ENCODE measurements at places on chromosomes 2 and 18. TPM values are rescaled to one million over a fixed set of nuclear protein-coding genes. Genes with fewer than 3 reads are reported as not detected.

The UCN gene
- 1.9 TPM for total RNA-seq

The RELCH gene
- total RNA-seq, result 44.6 TPM

The GBX2 gene
- total RNA-seq, result 1.2 TPM

The RNF152 gene
- total RNA-seq, result 16.9 TPM

The SIX2 gene
- 0.56 TPM for total RNA-seq

The FZD7 gene
- total RNA-seq, result 19.0 TPM

The CACNB4 gene
- total RNA-seq, result 5.1 TPM

The TDRD15 gene
- not detected for total RNA-seq

The ZNG1B gene
- total RNA-seq, result 29.1 TPM

The IL36G gene
- not detected for total RNA-seq

The CLEC4F gene
- total RNA-seq, result 0.66 TPM

The ZNF407 gene
- 15.8 TPM for total RNA-seq

The CAPN14 gene
- 0.25 TPM for total RNA-seq

The GKN1 gene
- not detected for total RNA-seq

The UNC50 gene
- 43.0 TPM for total RNA-seq

- DNase-seq, result no peak
These were observed 32.3 kb downstream of the EMX1 start for GRCh38 chr2:72949642-72950041.

GRCh38 chr18:51614967-51615571 is 417.6 kb upstream of the MEX3C start:
- DNase-seq, result no peak

DNA sequence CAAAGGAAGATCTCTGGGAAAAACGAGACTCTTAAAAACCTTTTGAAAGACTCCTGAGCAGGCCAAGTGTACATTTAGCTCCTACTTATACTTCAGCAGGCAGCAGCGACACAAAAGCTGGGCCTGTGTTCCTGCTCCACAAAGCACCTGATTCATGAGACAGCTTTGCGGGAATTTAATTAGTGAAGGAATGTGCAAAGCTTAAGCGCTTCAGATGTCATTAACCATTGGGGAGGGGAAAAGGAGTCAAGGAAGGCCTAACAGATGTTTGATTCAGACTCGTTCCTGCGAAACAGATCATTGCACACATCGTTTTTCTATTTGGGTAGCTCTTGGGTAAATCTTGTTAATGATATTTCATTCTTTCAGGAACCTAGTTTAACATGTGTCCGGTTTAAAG is 125.9 kb downstream of the MAIP1 start:
- no peak for DNase-seq

DNA sequence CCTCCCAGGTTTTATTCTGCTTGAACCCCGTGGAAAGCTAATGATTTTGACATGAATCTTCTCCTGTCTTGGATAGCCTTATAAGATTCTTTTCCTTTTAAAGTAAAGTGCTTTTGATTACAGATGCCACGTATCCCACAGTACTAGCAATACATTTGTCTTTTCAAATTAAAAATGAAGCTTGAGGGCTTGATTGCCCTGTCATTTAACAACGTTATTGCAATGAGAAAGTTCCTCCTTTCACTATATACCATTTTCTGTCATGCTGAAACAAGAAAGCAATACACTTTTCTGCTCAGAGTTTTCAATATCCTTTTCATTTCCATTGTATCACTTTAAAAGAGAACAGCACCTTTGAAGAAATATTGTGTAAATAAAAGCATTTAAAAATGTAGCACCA is 814.7 kb downstream of the LRP1B start:
- no peak for DNase-seq

- DNase-seq, result no peak
These were observed 308.3 kb downstream of the MYCN start for GRCh38 chr2:16248571-16249105.

- DNase-seq, result no peak
These were observed 45.1 kb upstream of the TNFRSF11A start for GRCh38 chr18:62280058-62280457.

GRCh38 chr18:37714691-37715090 is 149.1 kb upstream of the CELF4 start:
- no peak for DNase-seq

DNA sequence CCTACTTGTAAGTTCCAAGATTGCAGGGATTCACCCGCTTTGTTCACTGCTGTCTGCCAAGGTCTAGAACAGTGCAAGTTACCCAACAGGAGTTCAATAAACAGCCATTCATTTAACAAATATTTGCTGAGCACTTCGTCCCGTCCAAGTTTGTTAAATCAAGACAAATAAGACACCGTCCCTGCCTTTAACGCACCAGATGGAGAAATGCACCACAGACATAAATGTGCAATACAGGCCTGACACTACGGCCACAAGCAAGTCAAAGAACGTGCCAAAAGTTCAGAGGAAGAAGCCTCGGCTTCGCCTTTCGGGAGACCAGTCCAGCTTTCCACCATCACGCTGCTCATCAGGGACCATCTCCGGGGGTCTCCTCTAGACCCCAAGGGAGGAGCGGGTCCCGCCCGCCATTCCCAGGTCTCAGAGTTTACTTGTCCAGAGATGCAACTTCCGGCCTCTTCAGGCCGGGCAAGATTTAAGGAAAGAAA is 429 bp downstream of the C2orf76 start:
- DNase-seq, result no peak

- no peak for DNase-seq
These were observed 52.5 kb upstream of the SPTBN1 start for GRCh38 chr2:54403512-54404238.

DNA sequence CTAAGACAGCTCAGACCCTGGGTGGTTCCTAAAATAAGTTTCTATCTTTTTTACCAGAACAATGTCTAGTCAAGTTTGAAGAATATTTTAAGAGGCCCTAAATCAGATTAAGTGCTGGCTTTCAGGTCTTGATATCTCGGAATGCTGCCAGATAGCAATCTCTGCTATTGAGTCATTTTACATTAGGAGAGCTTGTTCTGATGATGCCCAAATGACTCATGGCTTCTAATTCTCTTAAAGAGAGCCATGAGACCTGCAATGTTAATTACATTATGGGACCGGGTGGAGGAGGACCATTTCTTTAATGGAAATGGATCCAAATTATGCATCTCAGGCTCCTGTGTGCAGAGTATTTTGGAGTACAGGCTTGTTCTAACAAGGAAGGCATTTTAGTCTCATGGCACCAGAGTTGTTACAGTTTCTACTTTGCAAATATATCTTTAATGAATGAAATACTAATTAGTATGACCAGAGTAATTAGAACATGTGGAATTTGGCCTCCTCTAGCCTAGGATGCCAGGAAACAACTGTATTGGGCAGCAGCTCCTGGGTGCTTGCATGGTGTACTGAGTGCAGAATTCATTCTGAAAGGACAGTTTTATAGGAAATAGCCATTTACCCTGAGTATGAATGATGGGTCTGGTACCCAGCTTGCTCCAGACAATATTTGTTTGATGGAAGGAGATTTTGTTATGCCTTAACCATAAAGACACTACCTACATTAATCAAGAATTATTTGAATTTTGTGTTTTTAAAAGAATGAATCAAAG is 94.0 kb upstream of the SULT1C3 start:
- no peak for DNase-seq

DNA sequence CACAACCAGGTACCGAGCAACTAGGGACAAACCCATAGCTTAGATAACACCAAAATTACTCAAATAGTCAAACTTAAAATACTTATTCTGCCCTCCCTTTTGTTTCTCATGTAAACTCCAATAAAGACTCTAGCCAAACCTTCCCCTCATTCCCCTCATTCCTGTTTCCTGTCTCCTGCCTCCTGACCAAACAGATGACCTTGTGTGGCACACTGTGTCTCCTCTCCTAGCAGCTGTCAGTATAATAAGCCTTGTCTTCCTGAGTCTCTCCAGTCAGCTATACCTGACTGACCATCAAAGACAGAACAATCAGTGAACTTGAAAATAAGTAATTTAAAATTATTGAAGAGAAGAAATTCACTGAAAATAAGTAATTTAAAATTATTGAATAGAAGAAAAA is 14.3 kb downstream of the SULT1C4 start:
- no peak for DNase-seq

GRCh38 chr18:75010689-75011088 is 198.2 kb downstream of the PTGR3 start:
- no peak for DNase-seq

DNA sequence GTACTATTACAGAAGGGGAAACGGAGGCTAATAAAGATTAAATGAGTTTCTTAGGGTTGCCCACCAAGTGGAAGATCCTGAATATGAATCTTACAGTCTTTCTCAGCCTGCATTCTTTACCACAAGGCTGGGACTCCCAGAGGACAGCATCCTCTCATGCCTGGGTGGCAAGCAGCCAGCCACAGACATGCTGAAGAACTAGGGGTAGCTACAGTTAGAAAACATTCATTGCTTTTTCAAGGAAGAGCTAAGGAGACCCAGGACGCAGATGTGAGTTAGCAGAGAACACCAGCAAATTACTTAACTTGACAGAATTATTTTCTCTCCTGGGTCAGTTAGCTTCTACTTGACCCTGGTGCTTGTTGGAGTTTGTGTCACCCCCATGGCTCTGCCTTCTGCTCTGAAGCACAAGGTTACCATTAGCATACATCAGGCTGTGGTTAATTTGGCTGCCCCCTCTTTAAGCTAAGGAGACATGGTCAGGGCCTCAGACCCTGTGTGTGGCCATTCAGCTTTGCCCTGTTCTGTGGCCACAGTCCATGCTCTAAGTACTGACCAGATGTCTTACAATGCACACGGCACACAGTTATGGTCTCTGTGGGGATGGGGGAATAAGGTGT is 132.3 kb upstream of the TNP1 start:
- DNase-seq, result no peak

DNA sequence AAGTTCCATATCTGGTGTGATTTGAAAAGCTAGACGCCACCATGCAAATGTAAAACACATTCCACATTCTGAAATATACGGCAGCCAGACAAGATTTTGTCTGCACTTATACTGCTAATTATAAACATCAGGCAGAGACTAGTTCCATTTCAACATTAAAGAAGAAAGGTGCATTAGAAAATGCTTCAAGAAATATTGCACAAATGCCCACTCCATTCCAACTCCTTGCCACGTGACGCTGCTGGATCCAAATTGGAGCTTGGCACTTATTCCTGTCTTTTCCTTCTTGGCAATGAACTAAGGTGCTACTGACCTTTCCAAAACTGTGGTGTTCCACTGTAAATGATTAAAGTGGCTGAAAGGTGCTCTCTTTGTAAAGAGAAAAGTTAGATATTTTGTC is 6.3 kb downstream of the COL6A3 start:
- DNase-seq, result no peak

DNA sequence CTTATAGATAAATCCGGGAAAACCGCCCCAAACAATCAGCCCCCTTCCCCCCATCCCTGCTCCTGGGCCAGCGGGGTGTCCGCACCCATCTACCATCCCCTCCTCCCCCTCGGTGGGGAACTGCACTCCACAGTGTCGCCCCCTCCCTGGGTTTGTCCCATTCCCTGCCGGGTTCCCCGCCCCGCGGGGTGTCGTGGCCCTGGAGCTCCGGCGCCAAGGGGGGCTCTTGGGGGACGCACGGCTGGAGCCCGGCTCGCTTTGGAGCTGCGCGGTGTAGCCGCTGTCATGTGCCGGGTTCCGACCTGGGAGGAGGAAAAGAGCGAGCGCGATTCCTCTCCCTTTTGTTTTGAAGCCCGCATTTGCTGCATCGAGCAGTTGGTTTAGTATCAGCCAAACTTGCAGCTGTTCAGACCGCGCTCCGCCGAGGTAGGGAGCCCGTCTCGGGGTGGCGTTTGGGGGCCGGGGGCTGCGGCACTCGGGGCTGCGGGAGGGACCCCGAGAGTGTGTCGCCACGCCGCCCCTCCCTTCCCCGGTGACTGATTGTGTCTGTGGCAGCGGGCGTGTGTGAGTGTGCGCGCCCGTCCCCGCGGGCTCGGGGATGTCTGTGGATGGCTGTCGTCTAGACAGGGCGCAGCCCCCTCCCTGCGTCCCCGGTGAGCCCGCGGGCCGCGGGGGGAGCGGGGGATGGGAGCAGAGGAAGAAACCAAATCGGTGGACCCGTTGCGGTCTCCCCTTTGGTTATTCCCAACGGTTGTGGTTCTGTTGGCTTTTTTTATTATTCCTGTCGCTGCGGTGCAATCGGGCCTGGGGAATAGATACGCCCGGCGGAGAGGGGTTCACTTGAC is 797 bp downstream of the CTIF start:
- peak; percentile 64 for DNase-seq

DNA sequence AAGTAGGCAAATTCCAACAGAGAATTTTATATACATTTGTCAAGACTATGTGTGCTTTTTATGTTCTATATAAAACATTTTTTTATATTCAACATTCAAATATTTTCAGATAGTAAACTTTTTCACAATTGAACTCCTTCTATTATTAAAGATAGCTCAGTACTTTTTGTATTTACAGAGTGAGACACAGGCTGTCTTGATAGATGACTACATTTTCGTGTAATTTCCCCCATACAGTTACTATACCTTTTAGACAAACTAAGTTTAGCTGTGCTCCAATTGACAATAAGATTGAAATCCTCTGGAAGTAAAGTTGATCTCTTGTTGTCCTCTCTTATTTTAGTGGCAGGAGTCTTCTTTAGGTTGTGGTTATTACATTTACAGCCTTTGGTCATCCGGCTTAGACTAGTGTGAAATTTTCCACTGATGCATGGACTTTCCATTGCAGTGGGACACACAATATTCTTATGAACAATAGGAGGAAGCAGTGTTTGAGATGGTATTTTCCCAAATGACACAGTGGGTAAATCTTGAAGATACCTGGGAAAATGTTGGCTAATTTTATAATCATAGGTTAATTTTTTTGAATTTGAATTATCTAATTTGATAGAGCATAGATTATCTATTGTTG is 21.0 kb downstream of the ZSWIM2 start:
- DNase-seq, result no peak

- no peak for DNase-seq
These were observed 72.1 kb downstream of the COL6A3 start for GRCh38 chr2:237341872-237342271.

DNA sequence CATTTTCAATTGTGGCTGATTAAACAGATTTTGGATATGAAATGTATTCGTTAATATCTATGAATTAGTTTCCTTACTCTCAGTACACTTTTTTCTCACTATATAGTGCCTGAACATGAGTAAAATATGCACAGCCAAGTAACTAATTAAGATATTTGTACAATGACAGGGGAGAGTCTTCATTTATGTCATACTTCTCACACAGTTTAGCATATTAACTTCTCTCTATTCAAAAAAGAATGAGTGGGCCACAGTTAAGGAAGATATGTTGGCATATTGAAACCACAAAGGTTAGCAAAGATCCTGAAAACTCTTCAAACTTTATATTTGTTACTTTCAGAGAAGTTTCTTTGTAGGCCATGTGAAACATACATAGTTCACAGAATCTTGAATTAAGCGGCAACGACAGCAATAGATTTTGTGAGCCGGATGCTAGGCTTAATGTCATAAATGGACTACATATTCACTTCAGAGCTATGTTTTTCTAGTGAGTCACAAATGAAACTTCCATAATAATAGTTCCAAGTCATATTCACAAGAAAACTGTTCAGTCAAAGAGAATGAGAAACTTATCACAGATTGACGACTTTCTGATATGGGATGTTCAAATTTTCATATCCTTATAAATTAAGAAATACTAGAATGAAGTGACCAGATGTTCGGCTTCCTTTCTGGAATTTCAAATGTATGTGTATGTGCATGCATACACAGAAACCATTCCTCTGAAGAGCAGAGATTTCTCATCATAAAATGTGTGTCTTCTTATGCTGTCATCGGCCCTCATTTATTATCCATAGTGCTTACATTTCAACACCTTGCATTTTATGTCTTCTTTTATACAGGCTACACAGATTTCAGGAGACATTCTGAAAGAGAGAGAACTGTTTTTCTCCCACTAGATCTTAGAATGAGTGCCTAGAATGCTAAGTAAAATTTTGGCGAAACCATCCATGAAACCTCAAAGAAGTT is 584.0 kb downstream of the SATB2 start:
- DNase-seq, result no peak
